ENCODE measurements at places on chromosomes 2 and 18. TPM values are rescaled to one million over a fixed set of nuclear protein-coding genes. Genes with fewer than 3 reads are reported as not detected.

DNA sequence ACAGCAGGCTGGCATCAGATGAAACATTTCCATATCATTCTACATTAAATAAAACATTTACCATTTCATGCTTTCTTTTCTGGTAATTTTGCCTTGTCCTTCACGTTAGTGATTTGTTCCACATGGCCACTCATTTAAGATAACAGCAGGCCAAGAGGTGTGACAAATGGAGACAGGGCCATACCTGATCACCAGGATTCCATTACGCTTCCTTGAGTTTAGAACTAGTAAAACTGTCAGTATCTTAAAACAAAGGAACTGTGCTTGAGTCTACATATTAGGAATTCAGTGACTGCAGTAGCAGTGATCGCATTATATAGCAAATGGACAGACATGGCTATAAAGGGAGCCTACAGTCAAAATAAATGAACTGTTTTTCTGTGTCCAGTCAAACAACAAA is 155.1 kb upstream of the FSHR start:
- no peak for DNase-seq

DNA sequence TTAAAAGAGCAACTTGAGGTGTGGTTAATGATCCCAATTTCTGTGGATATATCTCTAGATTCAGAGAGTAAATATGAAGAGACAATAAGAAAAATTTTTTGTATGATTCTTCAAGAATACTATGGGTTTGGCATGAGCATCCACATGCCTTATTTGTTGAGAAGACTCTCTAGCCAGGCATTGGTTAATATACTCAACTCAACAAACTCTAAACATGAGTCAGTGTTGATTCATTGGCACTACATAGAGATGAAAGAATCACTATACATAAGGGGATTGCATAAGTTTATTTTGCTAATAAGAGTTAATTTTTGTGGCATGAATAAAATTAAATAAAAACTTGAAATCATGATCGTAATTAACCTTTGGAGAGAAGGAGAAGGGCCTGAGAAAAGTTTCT is 930.2 kb upstream of the LRRTM1 start:
- no peak for DNase-seq

DNA sequence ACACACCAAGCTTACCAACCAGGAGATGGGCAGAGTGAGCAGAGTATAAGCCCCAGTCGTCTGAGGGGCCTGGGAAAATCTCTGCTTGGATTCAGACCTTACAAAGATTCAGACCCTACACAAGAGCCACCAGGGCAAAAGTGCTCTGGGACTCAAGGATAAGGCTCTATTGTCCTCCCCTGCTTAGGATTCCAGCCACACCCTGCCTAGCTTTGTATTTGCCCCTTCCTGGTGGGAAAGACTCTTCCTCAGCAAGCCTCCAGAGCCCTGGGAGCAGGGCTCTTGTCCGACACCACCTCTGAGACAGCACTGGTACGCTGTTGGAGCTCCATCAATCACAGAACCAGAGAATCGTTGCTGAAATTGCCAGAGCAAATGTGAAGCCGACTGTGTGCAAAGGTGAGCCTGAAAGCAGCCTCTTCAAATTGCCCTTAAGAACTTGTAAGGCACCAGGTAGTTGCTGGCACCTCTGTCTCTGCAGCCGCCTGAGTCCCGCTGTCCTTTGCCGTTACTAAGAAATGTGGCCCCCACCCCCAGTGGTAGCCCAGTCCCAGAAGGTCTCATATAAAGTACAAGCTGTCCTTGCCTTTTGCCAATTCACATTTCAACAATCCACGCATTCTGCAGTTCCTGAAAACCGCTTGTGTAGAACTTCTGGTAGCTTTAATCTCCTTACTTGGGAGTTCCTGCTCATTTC is 148.7 kb downstream of the CTIF start:
- no peak for DNase-seq

- no peak for DNase-seq
These were observed 74.4 kb upstream of the MAP4K4 start for GRCh38 chr2:101623031-101623521.

DNA sequence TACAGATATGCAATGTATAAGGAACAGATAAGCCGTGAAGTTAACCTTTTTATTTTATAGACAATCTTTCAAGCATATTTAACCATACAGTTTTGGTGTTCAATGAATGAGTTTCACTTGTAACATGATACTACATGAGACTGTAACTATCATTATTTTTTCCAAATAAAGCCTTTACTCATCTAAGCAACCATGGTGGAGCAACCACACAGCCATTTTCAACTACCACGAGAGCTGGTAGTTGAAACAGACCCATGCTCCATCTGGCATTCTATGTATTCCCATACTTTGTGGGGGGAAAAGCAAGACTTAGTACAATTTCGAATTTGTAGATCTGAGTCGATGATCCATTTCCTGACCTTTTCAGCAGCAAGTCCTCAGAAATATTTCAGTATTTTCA is 159.3 kb upstream of the RND3 start:
- DNase-seq, result no peak

DNA sequence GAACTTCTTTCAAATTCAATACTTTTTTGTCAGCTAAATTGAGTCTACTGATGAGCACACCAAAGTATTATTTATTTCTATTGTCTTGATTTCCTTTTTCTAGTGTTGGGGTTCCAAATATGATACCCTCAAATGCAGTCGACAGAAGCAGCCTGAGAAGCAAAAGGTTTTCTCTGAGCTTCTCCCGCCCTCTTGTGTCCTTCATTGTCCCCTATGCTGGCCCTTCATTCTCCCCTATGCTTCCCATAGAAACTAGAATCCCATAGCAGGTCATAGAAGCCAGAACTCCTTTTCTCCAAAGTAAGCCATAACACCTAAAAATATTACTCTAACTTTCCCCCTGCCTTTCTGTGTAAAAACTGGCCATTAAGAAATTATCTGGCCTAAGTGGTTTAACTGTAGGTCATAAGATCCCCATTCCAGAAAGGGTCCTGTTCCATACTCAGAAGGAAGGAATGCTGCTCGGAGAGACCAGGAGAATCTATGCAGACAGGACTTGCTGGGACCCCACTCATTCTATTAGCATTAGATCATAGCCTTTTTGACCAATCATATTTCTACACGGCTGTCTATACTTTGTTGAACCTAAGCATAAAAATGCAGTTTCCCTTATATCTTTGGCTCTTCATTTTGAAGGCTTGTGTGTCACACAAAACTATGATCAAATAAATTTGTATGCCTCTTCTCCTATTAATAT is 764.6 kb upstream of the PKDCC start:
- no peak for DNase-seq

DNA sequence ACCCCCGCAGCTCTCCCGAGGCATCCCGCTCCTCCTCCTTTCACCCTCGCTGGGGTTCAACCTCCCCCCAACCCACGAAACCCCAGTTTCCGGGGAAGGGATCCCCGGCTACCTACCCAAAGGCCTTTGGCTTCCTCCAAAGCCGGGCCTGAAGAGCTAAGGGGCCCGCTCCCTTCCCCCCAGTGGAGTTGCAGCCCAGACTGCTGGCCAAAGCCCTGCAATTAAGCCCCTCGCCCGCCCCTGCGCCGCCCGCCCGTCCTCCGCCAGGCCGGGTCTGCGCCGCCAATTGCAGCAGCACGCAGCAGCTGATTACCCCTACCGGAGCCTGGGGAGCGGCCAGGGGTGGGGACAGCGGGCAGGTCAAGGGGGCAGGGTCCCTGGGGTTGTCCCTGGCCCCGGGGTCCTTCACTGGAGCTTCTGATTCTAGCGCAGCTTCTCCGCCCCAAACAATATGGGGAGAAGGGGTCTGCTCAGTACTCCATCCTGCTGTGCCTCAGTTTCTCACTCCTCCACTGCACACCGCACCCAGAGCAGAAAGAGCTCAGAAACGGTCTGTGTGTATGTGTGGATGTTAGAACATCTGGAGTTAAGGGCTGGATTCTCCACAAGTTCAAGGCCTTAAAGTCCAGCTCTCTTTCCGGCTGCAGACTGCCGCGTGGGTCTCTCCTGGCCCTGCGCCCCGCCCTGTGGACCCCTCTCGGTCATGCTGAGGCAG is 16.9 kb downstream of the WNT10A start:
- DNase-seq, result no peak

GRCh38 chr2:169119123-169119760 is 49.9 kb downstream of the DHRS9 start:
- no peak for DNase-seq

- no peak for DNase-seq
These were observed 7.6 kb upstream of the C18orf32 start for GRCh38 chr18:49494660-49495059.

- no peak for DNase-seq
These were observed 29.7 kb upstream of the PID1 start for GRCh38 chr2:229300790-229301189.

GRCh38 chr2:9244985-9245544 is 38.5 kb downstream of the ASAP2 start:
- DNase-seq, result no peak

- no peak for DNase-seq
These were observed 112.9 kb upstream of the STK17B start for GRCh38 chr2:196284144-196284844.

GRCh38 chr18:37299471-37300304 is 265.9 kb downstream of the CELF4 start:
- DNase-seq, result peak; percentile 90

DNA sequence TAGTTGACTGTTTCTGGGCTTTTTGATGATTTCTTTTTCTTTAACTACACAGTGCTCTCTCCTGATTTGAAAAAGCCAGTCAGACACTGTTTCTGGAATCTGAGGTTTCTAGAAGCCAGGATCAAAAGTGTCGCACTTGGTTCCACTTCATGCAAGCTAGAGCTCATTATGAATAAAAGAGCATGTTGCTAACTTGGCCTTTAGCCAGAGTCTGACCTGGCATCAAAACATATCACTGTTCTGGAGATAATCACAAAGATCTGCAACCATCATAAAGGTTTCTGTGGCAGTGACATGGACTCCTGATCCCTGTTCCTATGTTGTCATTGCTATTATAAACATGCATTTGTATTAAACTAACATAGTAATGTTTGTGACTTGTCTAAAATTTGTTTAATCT is 76.1 kb upstream of the MAPRE2 start:
- no peak for DNase-seq

DNA sequence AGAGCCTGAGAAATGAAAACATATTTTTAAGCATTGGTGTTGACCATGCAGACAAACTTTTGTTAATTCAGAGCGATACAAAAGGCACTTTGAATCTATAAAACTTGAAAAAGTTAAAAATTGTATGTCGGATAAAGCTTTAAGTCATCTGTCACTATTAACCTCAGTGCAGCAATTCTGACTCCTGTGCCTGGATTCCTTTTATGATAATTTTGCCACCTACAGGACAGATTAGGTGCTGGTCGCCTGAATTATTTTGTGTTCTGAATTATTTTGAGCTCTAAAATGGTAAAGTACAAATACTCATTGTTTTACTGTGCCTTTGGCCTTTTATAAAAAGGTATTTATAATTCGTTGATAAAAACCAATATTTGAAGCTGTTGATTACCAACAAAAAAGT is 19.4 kb upstream of the RNF138 start:
- DNase-seq, result no peak

DNA sequence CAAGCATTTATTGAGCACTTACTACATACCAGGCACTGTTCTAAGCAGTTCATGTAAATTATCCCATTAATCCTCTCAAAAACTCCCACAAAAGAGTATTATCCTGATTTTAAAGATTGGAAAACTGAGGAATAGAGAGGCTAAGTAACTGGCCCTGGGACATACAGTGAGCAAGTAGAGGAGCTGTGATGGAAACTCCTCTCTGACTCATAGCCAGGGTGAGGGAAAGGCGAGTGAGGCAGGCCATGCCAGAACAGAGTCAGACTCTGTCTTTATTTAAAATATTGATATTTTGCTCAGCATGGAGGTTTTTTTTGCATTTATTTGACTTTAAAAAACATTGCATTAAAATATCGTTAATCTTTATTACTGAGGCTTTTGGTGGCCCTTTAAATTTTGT is 208.0 kb downstream of the LOXHD1 start:
- no peak for DNase-seq

DNA sequence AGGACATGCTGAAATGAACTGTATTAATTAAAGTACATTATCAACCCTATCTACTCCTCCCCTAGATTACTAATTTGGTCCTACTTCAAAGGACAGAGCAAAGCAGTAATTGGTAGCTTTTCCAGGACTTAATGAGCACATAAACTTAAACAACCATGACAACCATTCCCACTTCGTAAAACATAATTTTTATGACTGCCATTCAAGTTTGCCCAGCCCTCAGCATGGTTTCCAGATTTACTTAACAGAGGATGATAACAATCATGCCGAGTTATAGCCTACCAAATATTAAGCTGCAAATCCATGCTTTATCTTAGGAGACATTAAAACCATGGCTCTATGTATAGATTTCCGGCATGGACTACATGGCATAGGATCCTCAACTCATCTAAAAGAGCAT is 401.1 kb upstream of the CHAC2 start:
- no peak for DNase-seq

GRCh38 chr2:56713161-56713676 is 529.4 kb downstream of the CCDC85A start:
- DNase-seq, result peak; percentile 24

DNA sequence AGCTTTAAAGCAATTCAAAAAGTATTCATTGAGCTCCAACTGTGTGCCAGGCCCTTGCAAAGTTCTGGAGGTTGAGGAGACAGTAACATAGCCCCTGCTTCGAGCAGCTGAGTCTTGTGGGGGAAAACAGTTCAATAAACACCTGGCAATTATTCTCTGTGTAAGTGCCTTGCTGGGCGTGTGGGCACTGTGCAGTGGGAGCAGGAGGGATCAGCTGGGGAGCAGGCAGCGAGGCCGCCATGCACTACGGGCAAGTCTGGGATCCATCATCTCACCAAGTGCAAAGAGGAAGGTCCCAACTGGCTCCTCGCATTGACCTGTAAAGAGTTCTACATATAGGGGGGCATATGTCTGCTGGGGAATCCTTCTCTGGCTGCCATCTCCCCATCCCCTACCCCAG is 342.2 kb upstream of the HS6ST1 start:
- DNase-seq, result no peak

The CAPN14 gene
- not detected for polyA plus RNA-seq

The NAT8 gene
- 0.29 TPM for polyA plus RNA-seq

The ASB18 gene
- 8.3 TPM for polyA plus RNA-seq

The MC2R gene
- 0.09 TPM for polyA plus RNA-seq

The EFHD1 gene
- polyA plus RNA-seq, result 30.1 TPM

The CKAP2L gene
- 6.4 TPM for polyA plus RNA-seq

The INPP5D gene
- 8.3 TPM for polyA plus RNA-seq

The ADI1 gene
- 63.2 TPM for polyA plus RNA-seq

The NCKAP5 gene
- polyA plus RNA-seq, result 3.3 TPM

The HES6 gene
- 19.5 TPM for polyA plus RNA-seq

The SIX3 gene
- polyA plus RNA-seq, result not detected

The MYOM1 gene
- polyA plus RNA-seq, result 731 TPM

The CROCC2 gene
- 0.20 TPM for polyA plus RNA-seq

The DOK6 gene
- 3.5 TPM for polyA plus RNA-seq

The TUBA4A gene
- 139 TPM for polyA plus RNA-seq

The POTEC gene
- polyA plus RNA-seq, result not detected

The FAM228B gene
- polyA plus RNA-seq, result 12.6 TPM
